ENCODE measurements at places on chromosomes 6 and 20.

DNA sequence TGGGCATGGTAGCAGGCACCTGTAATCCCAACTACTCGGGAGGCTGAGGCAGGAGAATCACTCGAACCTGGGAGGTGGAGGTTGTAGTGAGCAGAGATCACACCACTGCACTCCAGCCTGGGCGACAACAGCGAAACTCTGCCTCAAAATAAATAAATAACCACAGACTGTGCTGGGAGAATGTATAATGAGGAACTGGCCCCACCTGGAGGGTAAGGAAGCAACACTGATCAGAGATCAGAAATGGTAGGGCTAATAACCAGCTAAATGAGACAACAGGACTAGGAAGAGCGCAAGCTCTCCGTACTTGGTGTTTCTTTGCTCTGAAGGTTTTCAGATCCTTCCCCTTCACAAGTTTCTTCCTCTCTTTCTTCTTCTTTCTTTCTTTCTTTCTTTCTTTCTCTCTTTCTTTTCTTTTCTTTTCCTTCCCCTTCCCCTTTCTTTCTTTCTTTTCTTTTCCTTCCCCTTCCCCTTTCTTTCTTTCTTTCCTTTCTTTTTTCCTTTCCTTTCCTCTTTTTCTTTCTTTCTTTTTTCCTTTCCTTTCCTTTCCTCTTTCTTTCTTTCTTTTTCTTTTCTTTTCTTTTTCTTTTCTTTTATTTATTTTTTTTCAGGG lies 14.6 kb downstream of the CCM2L start:
- no peak for DNase-seq

- no peak for DNase-seq
Measured at GRCh38 chr6:98639089-98639635, 195.2 kb upstream of the POU3F2 start.

DNA sequence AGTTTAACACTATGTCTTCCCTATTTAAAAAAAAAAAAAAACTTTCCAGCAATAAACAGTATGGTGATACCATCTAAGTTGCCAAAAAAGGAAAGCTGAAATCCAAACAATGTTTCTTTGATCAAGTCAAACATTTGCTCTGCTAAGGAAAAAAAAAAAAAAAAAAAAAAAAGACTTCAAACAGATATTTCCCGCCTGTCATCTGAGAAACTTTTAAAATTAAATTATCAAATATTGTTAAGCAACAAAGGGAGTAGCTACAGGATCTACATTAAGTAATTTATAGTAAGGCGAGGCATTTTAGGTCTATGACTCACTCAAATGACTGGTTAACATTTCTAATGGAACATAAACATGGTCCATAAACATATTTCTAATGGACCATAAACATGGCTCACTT lies 121.2 kb downstream of the DST start:
- DNase-seq, result no peak

DNA sequence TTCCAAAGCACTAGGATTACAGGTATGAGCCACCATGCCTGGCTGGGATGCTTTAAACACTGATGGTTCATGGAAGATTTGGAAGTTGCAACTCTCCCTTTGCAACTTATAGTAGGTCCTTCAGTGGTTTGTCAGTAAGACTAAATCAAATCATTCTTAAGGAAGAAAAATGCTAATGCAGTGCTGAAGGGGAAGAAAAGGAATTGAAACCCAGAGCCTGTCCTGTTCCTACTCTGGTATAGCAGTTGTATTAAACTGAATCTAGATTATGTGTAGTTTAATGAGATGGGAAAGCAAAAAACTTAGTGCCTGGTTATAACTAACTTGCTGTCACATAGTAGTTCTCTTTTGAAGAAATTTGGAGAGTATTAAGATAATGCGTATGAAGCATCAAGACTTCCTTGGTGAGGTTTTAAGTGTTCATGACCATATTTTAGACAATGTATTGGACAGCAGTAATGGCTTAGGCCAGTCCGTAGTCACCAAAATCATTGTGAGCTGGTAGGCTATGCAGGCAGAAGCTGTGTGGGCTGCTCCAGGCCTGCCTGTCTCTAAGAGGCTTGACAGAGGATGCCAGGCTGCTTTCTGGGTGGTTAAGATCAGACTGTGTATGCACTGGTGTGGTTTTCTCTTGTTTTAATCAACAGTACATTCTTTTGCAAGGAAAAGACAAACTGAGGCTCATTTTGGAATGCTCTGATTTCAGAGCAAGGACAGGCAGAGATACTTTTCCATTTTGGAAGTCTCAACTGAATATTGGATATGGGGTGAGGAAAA lies 14.0 kb downstream of the PAQR8 start:
- no peak for DNase-seq

DNA sequence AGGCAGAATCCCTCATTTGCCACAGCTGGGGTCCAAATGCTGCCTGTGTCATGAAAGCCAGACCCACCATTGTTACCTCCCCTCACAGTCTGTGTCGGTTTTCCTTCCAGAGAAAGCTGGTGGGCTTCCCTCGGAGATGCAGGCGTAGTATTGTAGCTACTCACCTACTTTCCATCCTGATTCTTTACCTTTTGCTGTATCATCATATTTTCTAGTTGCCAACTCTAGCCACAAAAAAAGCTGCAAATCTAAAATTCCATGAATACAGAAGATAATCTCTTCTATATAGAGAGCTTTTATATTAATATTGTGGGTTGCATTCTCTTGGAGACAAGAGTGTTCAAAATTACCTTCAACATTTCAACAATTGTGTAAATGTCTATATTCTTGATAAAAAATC lies 98.0 kb upstream of the LAMP5 start:
- no peak for DNase-seq

DNA sequence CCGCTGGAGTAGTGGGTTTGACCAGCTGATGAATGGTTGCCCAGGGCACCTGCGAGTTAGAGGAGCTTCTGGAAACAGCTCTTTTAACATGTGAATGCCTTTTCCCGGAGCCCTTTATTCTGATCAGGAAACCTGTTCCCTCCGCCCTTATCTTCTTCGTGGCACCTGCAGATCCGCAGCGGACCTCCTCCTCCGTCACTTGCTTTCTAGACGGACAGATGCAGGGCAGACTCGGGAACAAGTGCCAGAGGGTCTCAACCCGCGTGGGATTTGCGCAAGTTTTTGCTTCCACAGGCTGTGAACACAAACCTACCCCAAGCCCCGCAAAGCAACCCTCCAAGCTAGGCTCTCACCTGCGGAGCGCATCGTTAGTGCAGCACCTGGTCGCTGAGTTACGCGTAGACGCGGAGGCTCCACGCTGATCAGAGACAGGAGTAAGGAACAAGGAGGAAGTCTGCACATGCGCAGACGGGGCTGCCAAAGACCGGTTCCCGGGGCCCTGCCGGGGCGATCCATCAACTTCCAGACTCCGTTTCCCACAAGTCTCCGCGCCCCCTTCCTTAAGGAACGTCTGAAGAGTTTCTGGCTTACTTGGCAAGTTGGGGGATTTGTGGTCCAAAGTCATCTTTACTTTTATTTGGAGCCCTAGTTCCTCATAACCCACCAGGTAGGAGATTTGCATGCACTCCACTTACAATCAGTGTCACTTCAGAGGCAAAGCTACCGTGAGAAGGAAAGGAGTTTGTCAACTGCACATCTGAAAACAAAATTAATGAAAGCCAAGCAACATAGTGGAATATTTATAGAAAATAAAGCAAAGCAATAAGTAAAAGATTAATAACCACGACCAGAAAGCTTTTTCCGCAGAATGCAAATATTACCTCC lies 52.7 kb upstream of the ELMO2 start:
- DNase-seq, result no peak

DNA sequence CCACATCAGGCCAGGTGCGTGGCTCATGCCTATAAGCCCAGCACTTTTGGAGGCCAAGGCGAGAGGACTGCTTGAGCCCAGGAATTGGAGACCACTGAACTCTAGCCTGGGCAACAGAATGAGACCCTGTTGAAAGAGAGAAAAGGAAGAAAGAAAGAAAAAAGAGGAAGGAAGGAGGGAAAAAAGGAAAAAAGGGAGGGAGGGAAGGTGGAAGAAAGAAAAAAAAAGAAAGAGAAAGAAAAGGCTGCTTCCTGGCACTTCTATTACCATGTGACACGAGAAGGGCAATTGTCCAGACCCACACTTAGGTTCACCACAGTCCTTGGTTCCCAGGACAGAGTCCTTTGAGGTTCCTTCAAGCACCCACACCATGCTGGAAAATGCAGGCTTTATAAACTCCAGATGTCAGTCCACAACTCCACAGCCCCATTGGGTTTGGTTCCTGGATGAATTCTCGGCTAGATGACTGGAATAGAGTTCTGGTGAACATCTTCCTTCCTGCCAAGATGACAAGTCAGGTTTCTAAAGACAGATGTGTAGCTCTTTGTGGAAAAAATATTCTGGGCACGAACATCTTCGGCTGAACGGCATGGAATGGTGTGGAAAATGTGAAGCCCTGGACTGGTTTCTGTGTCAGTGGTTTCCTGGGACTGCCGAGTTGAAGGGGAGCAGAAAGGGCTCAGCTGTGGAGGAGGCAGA lies 32.5 kb downstream of the NT5E start:
- DNase-seq, result no peak

DNA sequence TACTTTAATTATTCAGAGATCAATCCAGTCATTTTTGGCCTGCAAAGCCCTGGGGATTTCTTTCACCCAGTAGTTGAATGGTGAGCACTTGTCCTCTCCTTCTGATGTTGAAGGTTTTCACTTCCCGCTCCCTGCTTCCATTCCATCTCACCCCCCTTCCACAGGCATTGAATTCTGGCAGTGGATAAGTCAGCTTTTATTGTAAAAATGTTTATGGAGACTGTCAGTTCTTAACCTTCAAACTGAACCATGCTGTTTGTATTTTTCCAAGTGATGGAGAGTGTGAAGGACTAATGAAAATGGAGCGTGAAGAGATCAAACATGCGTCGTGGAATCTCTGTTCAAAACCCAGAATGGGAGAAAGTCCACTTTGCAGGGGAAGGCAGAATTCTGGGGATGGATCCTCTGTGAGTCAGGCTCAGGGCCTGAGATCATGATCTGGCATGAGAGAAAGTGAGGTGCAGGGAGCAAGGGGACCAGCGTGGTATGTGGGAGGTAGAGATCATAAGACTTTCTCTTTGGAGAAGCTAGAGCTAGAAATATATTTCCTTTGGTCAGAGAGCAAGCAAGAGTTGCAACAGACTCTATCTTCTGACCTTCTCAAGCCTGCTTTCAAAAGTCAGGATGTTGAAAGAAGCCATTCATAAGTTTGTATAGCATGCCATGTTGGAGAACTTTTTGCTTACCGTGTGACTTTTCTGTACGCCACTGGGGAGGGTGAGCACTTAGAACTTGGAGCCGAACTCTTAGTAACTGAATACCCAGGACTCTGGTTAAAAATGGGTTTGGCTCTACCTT lies 30.2 kb downstream of the ISM1 start:
- DNase-seq, result no peak

DNA sequence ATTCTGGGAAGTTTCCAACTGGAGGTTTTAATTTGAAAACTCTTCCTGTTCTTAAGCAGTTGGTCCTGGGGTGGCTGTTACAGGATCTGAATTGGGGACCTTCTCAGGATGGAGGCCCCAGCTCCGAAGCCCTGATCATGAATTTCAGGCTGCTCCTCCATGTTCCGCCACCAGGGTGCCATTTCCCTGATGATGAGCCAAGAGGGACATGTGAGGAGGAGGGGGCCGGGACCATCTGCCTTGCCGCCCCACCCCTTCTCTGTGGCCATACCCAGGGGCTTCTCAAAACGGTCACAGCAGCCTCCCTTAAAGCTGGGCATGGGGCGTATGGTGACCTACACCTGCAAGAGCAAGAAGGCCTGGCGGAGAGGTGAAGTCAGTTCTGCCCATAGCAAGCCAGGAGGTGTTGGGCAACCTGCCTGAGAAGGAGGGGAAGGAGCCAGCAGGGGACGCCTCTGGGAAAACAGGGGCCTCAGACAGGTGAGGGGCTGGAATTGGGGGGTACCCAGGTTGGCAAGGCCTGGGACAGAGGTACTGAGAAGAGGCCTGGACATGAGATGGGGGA lies 3.6 kb upstream of the BAK1 start:
- DNase-seq, result no peak

GRCh38 chr6:13234130-13234529 lies 94.2 kb downstream of the TBC1D7 start:
- no peak for DNase-seq

- no peak for DNase-seq
Measured at GRCh38 chr6:150176152-150176551, 33.3 kb downstream of the PPP1R14C start.

- no peak for DNase-seq
Measured at GRCh38 chr6:154245506-154245905, 111.1 kb downstream of the IPCEF1 start.

GRCh38 chr6:112594886-112595594 lies 247.9 kb downstream of the RFPL4B start:
- DNase-seq, result no peak

Data from hematopoietic multipotent progenitor cell treated with erythropoietin and hydrocortisone succinate and interleukin-3 and kit ligand, for 8 days (in vitro differentiated cells).